ENCODE measurements at places on chromosomes 1 and 21.
A peak's percentile ranks its signal among the peaks of the same experiment; 100 is the strongest.

DNA sequence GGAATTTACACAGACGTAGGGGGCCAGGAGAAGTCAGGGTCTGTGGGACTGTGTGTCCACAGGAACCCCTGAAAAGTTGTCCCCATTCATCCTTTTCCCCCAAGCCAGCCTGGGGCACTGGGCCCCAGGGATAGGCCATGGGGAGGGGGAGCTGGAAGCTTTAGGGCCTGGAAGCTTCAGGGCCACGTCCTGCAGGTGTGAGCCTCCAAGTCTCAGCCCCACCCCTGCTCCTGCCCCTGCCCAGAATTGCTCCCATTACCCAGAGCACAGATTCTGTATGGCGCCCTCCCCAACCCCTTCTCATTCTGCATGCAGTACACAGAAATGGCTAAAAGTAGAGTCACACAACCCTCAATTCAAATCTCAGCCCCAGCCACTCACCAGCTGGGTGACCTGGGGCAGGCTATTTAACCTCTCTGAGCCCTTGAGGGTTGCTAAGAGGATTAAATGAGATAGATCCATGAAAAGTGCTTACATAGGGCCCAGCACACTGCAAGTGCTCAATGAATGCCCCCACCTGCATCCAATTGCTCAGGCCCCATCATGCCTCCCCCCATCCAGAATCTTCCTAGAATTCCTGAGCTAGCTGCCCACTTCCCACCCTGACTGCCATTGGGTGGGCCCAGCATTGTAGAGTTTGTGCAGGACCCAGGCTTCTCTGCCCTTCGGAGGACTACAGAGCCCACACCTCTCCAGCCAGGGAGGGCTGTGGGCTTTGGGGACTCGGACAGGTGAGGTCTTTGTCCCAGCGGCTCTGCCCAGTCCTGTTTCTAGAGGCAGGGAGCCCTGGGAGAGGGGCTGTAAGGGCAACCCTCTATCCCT is 6.5 kb downstream of the RAP1GAP start:
- DNase-seq, result no peak

DNA sequence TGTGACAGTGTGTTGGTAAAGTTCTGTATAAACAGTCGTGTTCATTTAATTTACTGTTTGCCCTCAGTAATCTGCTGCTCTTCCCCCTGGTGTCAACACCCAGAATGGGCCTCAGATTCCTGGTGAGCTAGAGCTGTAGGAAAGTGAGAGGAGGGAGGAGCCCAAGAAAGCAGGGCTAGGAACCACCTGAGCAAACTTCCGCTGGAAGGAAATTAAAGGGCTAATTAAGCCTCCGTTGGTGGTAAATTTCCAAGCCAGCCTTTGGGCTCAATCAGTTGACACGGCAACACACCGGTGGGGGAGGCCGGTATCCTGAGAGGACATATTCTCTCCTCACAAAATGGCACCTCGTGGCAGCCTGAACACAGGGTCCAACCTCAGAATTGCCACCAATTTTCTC is 32.9 kb downstream of the RAB3B start:
- DNase-seq, result no peak

DNA sequence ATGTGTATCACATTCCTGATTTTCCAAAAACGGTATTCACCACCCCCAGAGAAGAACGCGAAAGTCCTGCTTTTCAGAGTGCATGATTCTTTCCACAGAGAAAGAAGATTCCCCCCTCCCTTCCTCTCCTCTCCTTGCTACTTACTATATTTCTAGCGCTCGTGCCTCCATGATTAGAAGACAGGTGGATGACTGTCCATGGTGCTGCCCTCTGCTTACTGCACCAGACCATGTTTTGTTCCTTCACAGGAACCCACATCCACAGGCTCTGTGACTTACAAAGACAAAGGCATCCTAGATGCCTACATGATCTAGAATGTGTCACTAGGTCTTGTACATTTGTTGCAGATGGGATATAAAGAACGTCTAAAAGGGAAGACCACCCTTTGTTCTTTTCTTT is 49.1 kb upstream of the ZNF648 start:
- DNase-seq, result no peak

DNA sequence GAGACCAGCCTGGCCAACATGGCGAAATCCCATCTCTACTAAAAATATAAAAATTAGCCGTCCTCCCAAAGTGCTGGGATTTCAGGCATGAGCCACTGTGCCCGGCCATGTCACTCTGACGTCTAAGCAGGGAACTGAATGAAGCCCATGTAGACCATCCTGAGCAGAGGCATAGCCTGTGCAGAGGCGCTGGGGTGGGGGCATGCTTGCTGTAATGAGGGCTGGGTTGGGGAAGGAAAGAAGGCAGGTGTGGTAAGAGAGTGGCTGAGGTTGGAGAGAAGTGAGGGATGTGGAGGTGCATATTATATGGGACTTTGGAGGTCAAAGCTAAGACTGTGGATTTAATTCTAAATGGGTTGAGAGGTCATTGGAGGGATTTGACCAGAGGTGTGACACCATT is 47.1 kb upstream of the SCMH1 start:
- DNase-seq, result no peak

GRCh38 chr1:87137342-87137739 is 191.3 kb upstream of the LMO4 start:
- DNase-seq, result no peak

- no peak for DNase-seq
Observed at GRCh38 chr1:200165493-200166220, 138.1 kb downstream of the NR5A2 start.

- no peak for DNase-seq
Observed at GRCh38 chr1:167717351-167717750, 4.4 kb upstream of the MPZL1 start.

GRCh38 chr21:24276204-24276603 is 1331.1 kb downstream of the MRPL39 start:
- no peak for DNase-seq

DNA sequence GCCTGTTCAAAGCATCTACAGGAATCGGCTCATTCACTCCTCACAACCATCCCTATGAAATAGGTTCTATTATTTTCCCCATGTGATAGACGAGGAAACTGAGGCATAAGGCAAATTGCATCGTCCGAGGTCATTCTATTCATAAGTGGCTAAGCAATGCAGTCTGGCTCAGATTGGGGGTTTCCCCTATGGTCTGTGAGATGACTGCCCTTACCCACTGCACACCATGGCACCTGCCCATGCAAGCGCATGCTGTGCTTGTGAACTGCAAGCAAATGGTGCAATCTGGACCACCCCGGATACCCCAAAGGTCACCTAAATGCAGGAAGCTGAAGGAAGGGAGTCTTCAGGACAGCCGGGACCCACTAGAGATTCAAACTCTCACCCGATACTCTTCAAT is 123.4 kb upstream of the SOD1 start:
- no peak for DNase-seq

GRCh38 chr1:48878191-48878940 is 101.7 kb upstream of the BEND5 start:
- DNase-seq, result no peak

DNA sequence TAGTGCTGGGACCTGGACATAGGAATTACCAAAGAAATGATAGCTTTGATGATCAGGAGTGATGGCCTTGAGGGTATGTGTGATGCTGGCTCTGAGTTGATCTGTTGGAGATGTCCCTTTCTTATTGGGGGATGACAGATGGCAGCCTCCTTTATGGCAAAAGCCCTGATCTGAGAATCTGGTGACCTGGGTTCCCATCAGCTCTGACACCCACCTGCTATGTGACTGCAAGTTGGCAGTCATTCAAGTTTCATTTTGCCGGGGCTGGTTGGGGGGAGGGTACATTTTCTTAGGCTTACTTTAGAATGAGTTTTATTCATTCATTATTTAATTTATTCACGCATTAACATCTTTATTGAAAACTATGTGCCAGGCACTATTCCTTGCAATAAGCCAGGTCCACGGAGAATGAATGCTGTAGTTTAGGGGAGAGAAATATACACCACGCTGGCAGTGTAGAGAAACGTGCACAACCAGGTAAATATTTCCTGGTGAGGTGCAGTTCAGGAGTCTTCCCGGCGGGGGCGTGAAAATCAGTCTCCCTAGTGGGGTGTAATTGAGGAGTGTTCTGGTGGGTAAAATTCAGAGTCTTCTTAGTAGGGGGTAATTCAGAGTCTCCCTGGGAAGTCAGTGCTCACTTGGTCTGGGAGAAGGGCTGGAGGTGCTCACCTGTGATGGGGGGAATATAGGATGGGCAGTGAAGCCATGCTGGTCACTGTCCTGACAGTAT is 401.3 kb downstream of the CAMTA1 start:
- no peak for DNase-seq

GRCh38 chr1:41650028-41650880 is 165.8 kb upstream of the EDN2 start:
- DNase-seq, result no peak

GRCh38 chr1:180462102-180462501 is 40.3 kb downstream of the ACBD6 start:
- DNase-seq, result no peak

DNA sequence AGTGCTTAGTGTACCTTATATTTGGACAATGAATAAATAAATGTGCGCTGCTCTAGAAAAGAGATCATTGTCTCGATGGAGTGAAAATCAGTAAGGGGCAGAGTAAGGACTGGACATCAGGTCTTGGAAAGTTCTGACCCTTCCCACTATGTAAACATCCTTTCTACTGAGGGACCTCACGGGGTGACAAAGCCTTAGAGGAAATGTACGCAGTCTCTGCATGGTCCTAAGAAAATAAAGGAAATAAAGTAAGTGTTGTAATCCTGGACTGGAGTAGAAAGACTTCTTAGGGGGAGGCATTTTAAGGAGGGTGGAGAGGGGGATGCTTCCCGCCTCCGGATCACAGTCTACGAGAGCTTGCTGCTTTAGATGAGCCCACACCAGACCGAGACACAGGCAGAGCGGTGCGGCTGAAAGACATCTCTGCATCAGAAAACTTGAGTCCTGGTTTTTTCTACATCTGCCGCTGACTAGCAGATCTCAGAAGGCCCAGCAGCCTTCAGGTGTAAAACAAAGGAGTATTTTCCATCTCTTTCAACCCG is 22.3 kb upstream of the GPR137B start:
- DNase-seq, result no peak

GRCh38 chr1:238624776-238625175 is 734.1 kb upstream of the ZP4 start:
- no peak for DNase-seq

- DNase-seq, result no peak
Observed at GRCh38 chr1:65691972-65692371, 100.7 kb upstream of the PDE4B start.

DNA sequence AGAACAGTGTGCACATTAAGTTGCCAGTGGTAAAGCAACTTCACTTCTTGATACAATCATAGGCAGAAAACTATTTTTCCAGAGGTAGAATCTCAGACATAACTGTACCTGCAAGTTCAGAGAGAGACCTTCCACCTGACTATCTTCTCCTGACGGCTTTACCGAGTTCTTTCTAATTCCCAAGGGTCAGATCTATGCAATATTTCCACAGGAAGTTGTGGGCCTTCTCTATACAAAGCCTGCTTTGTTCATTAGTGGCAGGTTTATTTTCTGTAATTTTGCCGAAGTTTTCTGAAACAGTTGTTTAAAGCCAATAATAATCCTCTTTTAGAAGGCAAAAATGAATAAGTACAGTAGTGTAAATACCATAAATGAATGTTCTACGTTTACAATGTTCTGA is 58.2 kb upstream of the RCC1 start:
- no peak for DNase-seq

- DNase-seq, result no peak
Observed at GRCh38 chr1:77847621-77848080, 40.8 kb upstream of the NEXN start.

GRCh38 chr1:175630076-175630475 is 113.3 kb downstream of the TNR start:
- no peak for DNase-seq

GRCh38 chr1:44565259-44565750 is 109.0 kb downstream of the TMEM53 start:
- DNase-seq, result no peak

DNA sequence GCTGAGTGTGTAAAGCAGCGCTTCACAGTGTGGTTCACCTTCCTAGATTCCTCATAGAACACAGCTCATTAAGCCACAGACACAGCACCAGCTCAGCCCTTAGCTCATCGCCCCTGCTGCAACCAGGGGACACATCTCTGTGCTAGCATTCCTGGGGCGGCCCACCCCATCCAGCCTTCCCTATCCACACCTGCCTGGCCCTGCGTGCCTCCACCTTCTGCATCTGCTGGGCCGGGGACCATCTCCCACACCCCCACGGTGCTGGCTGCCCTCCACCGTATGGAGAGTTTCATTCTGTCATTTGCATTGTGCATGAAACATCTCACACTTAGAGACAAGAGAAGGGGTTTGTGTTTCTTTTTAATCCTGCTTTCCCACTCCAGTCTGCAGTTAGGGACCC is 35.8 kb upstream of the PRSS38 start:
- no peak for DNase-seq

DNA sequence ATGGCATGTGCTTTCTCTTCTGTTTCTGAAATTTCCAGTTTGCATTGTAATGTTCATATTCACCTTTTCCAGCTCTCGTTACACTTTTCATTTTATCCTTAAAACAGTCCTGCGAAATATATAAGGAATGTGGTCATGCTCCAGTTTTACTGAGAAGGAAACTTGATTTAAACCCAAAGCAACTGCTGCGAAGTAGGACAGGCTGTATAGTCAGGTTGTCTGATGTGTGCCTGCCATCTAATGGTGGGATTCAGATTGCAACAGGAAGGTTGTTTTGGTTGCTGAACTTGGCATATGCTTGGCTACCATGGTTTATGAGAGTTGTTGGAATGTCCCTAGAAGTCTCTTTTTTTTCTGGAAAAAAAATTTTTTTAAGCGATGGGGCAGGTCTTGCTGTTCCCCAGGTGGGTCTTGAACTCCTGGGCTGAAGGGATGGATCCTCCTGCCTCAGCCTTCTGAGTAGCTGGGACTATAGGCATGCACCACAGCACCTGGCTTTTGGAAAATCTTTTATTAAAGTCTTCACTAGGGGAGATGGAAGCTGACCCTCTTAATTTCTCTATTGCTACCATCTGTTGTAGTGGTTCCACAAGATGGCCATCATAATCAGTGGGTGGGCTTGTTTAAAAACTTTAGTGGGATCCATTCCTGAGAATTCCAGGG is 86.9 kb downstream of the UCK2 start:
- DNase-seq, result peak; percentile 54

GRCh38 chr1:75985827-75986226 is 53.6 kb upstream of the ASB17 start:
- no peak for DNase-seq

- DNase-seq, result no peak
Observed at GRCh38 chr1:39733161-39733560, 5.5 kb upstream of the PPIE start.
